ENCODE measurements at places on chromosomes 6 and 20.

- no peak for DNase-seq
Observed at GRCh38 chr6:17709476-17709875, 2.8 kb upstream of the NUP153 start.

DNA sequence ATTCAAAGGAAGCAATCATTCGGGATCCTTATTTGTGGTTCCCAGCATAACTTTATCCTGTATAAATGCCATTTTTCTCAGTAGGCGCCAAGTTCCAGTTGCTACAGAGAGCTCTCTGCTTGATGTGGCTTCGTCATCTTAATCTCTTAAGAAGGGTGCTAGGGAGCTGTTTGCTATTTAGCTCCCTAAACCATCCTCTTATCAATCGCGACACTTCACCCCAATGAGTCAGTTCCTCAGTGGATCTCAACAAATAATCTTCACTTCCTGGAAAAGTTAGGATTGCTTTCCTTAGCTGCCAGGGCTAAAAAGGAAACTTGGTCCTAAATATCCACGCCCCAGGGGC lies 1.3 kb upstream of the NKAIN2 start:
- peak; percentile 73 for DNase-seq

GRCh38 chr6:107866606-107867301 lies 42.6 kb upstream of the SCML4 start:
- no peak for DNase-seq

GRCh38 chr6:47426524-47427302 lies 50.9 kb upstream of the CD2AP start:
- no peak for DNase-seq

DNA sequence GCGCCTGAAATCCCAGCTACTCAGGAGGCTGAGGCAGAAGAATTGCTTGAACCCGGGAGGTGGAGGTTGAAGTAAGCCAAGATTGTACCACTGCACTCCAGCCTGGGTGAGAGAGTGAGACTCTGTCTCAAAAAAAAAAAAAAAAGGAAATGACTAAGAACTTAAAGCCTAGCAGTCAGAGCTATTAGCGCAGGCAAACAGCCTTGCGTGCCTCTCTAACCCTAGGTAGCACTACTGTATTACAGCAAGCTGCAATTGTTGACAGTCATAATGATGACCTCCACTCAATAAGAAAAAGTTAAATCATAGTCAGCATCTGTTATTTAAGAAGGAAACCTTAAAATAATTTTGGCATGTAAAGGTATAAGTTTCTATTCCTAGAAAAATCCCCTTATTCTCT lies 14.4 kb downstream of the GSS start:
- DNase-seq = no peak

DNA sequence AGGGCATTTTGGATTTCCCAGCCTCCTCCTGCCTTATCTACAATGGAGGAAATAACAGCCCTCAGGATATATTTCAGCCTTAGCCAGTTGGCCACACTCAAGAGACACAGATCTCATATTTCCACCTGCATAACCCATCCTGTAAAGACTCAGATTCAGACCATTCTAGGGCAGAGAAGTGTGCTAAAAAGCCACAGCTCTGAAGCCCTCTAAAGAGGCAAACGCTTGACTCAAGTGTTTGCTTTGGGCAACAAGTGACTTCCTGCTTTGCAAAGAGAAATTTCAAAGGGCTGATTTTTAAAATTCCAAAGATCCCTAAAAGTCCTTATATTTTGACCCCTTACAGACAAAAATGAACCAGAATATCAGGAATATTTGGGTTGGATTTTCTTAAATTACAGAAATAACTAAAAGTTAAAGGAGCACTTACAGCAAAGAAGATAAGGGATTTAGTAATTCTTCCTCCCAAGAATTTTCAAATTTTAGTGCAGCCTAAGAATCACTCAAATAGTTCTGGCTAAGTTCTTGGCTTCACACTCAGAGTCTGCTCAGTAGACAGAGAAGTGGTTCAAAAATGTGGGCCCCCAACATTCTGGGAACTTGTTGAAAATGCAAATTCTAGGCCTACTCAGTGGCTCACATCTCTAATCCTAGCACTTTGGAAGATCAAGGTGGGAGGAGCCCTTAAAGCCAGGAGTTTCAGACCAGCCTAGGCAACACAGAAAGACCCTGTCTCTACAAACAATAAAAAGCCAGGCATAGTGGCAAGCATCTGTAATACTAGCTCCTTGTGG lies 18.9 kb upstream of the ADGRF5 start:
- peak; percentile 85 for DNase-seq

DNA sequence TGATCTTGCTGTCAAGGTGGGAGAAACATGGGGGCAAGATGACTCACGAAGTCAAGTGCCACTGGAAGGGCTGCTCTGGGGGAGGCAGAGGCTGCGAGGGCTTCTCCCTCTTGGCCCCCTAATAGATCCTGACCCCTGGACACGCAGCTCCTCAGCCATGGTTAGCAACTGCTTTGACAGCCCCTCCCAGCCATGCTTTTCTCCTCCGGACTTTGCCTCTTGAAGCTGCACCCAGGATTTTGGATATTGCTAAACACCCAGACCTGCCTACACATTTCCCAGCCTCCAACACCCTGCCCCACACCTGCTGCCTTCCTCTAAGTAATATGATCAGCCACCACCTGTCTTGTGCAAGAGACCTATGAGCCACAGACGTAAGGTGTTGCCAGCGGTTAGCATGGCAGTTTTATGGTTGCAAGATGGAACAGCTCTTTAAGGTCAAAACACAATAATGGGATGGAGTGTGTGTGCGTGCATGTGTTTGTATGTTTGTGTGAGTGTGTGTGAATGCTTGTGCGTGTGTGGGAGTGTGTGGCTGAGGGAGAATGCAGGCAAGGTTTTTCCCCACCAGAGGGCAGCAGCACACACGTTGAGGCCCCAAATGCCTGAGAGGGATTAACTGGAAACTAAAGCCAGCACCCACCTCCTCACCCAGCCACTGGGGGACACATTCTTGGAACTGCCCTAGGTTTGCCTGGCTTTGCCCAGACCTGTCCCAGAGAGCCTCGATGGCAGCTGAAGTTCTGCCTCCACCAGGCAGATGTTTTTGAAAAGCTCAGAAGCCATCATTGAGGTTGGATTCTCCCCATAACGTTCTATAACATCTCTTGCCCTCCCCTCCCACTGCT lies 2.5 kb downstream of the IP6K3 start:
- peak; percentile 97 for DNase-seq

DNA sequence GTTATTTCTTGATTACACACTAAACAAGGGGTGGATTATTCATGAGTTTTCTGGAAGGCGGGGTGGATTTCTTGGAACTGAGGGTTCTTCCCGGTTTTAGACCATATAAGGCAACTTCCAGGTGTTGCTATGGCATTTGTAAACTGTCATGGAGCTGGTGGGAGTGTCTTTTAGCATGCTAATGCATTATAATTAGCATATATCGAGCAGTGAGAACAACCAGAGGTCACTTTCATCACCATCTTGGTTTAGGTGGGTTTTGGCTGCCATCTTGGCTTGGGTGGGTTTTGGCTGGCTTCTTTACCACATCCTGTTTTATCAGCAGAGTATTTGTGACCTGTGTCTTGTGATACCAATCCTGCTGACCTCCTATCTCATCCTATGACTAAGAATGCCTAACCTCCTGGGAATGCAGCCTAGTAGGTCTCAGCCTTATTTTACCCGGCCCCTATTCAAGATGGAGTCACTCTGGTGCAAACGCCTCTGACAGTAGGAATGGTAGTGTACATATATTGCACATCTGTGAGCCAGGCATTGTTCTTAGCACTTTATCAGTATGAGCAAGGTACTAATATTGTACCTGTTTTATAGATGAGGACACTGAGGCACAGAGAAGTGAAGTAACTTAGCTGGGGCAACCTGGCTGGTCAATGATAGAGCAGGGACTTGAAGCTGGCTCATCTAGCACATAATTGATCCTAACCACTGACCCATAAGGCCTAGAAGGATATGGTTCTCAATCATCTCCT lies 203.7 kb downstream of the NFATC2 start:
- no peak for DNase-seq

GRCh38 chr6:100116411-100117194 lies 122.6 kb upstream of the MCHR2 start:
- no peak for DNase-seq

- DNase-seq = no peak
Observed at GRCh38 chr20:35511814-35512420, 17.5 kb downstream of the C20orf173 start.

GRCh38 chr20:56809668-56810067 lies 180.6 kb downstream of the TFAP2C start:
- no peak for DNase-seq

DNA sequence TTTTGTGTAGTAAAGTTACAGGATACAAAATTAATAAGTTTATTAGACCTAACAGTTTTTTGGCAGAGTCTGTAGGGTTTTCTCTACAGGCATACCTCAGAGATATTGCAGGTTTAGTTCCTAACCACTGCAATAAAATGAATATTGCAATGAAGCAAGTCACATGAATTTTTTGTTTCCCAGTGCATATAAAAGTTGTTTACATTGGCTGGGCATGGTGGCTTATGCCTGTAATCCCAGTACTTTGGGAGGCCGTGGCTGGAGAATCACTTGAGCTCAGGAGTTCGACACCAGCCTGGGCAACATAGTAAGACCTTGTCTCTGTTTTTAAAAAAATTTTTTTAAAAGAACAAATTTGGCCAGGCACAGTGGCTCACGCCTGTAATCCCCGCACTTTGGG lies 16.0 kb downstream of the C6orf52 start:
- no peak for DNase-seq

GRCh38 chr20:25177890-25178321 lies 17.6 kb upstream of the ENTPD6 start:
- no peak for DNase-seq

DNA sequence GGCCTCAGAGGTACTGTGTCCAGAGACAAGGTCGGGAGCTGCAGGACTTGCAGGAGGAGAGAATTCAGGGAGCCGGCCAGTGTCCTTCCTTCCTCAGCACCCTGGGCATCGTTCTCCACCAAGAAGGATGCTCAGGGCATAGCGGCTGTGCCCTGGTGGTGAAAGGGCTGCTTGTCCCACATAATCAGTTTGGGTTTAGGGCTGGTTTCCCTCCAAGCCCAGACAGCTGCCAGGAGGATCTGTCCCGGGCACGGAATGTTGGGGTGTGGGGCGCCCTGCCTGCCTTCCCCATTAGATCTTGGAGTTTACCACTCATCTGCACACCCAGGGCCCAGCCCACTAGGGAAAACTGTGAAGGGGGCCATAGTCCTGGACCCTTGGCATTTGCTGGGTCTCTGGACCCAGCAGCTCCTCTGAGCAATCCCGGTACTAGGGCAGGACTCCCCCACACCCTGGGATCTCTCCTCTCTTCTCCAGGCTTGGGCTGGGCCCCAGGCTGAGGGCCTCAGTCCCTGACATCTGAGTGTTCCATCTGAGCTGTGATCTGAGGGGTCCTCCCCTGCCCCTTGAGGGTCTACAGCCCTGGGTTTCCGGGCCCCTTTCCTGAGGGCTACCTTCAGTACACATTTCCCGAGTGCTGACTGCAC lies 18.6 kb upstream of the SPDEF start:
- no peak for DNase-seq

- DNase-seq = no peak
Observed at GRCh38 chr6:151240791-151241642, 1.2 kb downstream of the AKAP12 start.

DNA sequence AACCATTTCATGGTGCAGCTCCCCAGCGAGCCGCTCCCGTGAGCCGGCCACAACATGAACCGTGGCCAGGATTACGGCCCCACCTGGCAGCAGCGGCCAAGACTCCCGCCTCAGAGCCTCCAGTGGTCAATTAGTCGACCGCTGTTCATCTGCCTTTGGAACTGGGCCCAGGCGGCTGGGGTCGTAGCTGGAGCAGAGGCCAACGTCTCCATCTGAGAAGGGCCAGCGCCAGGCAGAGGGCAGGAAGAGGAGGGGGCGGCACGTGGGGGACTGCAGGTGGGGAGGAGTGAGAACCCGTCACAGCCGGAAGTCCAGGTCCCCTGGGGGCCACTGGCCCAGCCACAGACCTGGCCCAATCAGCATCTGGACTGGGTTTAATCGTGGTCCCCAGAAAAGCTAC lies 184.3 kb downstream of the TAF4 start:
- DNase-seq = no peak

DNA sequence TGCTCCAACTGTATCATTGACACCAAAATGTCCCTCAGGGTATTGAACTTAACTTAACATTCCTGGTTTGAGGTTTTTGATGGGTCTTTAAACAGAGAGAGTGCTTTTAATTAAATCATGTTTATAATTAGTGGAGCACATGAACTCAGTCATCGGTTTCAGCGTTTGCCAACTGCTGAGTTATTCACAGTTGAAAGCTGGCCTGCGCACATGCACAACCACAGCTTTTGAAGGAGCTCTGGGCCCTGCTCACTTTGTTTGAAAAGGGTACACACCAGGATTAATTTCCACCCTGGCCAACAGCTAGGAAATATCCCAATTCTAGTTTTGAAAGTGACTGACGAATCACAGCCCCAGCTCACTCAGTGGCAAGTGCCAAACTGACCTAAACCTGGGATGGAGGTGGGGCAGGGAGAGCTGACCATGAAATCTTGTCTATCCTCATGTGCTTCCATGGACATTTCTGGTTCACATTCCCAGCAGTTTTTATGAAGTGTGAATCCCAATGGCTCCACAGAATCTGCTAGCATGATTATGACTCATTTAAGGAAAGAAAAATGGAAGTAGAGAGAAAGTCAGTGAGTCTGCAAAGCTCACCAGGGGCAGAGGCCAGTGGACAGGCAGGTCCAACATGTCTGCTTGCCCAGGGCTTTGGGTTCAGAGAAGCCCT lies 247.8 kb downstream of the FNDC1 start:
- no peak for DNase-seq

GRCh38 chr20:32327087-32327681 lies 30.9 kb upstream of the ASXL1 start:
- no peak for DNase-seq

GRCh38 chr6:46184114-46184513 lies 13.3 kb upstream of the ENPP5 start:
- no peak for DNase-seq

GRCh38 chr6:133083248-133083967 lies 157.7 kb upstream of the EYA4 start:
- no peak for DNase-seq

- no peak for DNase-seq
Observed at GRCh38 chr20:60869625-60870024, 382.4 kb upstream of the CDH4 start.

DNA sequence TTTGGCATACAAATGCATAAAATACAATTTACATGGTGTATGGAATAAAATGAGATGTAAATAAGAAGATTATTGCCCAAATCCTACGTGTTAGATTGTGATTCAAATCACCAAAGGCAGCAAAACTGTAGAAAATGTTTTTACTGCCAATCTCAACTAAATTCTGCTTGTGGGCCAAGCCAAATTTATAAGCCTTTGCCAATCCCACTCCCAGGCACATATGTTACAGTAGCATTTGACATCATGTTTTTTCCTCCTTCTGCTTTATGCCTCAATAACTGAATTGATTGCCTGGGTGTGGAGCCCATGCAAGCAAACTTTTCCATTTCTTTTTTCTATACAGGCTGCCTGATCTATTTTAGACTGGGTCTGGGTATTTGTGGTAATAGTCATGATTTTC lies 36.3 kb upstream of the LRRC1 start:
- DNase-seq = no peak

- DNase-seq = peak; percentile 37
Observed at GRCh38 chr6:158213925-158214674, 46.0 kb downstream of the GTF2H5 start.

Data from DMS79 (cell line).